ENCODE measurements at places on chromosomes 5 and 9.

- DNase-seq = peak; percentile 87
Measured at GRCh38 chr9:35905051-35905781, 786 bp upstream of the HRCT1 start.

- no peak for DNase-seq
Measured at GRCh38 chr5:137167187-137167586, 331.9 kb downstream of the SPOCK1 start.

DNA sequence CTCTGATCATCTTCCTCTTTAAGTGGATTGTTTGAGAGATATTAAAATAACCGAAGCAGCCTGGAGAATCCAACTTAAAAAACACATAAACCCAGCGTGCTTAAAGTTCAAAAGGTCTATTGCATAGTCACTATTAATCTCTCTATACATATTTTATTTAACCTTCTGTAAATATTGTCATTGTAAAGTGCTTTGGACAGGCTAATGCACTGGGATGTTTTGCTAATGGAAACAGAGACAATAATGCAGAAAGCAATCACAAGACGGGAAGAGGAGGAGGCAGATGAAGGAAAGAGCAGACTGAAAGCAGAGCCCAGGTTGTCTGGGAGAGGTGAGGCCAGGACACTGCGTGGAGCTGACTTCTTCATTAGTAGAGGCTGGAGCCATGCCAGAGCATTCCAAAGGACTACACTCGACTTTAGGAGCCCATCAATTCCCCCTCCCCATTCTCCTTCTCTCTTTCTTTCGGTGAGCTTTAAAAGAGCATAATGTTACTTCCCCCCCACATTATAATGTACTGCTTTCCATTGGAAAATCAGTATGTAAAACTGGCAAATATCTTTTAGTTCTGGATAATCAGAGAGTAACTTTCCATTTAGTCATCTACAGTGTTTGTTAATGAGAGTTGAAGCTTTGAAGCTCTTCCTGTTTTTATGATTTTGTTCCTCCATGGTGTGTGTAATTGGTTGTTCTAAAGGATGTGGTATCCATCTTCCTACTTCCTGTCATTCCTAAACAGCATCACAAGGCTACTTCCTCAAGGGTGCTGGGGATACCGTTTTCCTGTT is 307.3 kb upstream of the MPDZ start:
- DNase-seq = no peak

DNA sequence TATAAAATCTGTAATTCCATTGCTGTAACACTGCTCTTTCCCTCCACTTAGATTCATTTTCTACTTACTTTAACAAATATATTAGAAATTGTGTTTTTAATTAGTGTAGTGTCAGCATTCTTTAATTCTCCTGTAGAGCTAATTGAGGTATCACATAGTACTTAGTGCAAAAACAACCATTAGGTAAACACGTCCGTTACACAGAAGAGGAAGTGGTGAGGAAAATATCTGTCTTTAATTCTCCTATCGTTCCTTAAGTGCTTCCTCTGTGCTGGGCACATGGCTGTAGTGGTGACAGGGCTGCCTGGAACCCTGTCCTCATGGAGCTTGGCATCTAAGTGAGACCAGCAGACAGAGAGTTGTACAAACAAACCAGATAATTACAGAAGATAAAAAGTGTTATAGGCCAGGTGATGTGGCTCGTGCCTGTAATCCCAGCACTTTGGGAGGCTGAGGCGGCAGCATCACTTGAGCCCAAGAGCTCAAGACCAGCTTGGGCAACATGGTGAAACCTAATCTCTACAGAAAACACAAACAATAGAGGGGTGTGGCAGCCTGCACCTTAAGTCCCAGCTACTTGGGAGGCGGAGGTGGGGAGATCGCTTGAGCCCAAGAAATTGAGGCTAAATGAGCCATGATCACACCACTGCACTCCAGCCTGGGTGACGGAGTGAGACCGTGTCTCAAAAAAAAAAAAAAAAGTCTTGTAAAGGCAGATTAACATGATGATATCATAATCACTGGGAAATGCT is 36.4 kb downstream of the PARP8 start:
- DNase-seq = no peak

DNA sequence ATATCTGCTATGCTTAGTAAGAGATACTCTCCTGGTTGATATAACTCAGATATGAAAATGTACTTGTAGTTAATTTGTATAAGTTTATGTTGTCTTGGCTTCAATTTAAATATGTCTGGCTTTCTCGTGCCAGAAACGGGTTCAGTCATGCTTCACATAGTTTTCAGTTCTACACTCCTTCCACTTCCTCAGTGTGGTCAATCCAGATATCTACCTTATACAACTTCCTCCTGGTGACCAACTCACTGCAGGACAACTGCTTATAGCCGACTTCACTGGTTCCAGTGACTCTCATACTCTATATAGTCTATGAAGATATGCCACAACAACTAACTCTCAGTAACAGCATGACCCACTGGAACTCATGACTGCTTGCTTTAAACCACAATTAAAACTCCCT is 690.4 kb downstream of the SLCO4C1 start:
- no peak for DNase-seq
